ENCODE measurements at places on chromosomes 2 and 18. TPM values are rescaled to one million over a fixed set of nuclear protein-coding genes. Genes with fewer than 3 reads are reported as not detected.
A peak's percentile ranks its signal among the peaks of the same experiment; 100 is the strongest.

GRCh38 chr2:239457586-239458445, 57.0 kb upstream of the HDAC4 start:
- DNase-seq, result no peak

DNA sequence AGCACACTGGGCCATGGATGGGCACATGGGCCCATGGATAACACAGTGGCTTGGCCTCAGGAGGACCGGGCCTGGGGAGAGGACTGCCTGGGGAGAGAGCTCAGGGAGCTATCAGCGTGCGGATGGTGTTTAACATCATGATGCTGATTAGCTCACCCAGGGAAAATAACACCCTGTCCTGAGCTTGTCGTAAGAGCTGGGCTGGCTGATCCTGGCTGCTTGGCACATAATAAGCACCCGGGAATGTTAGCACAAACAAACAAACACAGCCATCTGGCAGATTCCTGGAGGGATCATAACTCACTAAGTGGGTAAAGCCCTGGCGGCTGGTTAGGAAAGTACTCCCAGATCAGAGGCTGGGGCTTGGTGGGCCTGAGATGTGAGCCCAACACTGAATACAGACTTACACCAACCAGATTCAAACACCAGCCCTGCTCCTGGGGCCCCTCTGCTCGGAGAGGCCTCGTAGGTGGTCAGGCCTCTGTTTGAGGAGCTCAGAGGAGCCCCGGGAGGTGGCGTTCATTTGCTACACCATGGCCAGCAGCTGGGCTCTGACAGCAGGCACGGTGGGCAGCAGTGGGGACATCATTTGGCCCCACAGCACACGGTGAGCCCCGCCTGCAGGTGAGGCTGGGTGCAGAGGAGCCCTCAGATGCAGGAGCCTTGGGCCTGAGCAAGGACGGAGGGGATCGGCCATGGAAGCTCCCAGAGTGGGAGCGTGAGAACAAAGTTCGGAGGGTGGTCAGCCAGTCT, 193.4 kb upstream of the HDAC4 start:
- peak; percentile 30 for DNase-seq

ERFE gene
- total RNA-seq, result not detected

GRCh38 chr2:101038455-101039255, 36.6 kb downstream of the RPL31 start:
- DNase-seq, result no peak

GRCh38 chr2:28318462-28319117, 74.1 kb upstream of the FOSL2 start:
- no peak for DNase-seq

FN1 gene
- 1,248 TPM for total RNA-seq

GRCh38 chr2:190562121-190562520, 27.6 kb upstream of the NEMP2 start:
- no peak for DNase-seq

- no peak for DNase-seq
Observed at GRCh38 chr2:169119123-169119760, 49.9 kb downstream of the DHRS9 start.

DNA sequence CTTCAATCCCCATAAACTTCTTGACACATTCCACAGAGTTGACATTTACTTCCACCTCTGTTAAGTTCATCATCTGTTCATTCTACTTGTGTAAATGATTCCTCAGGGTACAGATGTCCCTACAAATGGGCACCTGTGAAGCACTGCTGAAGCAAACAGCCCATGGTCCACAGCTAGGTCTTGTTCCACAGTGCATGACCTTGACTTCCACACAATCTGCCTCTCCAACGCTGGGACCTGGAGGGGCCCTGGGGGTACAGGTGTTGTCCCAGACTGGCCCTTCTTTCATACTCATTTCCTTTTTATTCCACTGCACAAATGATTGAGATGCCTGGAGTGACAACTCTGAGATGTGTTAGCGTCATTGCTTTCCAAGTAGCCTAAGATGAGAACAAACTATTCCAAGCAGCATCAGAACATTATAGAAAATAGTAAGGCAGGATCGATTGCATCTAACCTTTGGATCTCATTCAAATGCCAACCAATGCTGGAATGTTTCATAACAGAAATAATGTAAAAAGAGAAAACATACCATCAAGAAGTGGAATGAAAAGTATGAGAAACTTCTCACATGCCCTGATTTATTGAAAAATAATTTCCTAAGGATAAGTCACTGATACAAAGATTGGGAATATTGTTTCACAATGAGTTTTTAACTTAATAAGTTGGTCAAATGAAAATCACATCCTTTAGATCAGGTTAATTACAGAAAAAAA, 31.2 kb downstream of the PIEZO2 start:
- DNase-seq, result no peak

PRKAG3 gene
- total RNA-seq, result not detected

DNA sequence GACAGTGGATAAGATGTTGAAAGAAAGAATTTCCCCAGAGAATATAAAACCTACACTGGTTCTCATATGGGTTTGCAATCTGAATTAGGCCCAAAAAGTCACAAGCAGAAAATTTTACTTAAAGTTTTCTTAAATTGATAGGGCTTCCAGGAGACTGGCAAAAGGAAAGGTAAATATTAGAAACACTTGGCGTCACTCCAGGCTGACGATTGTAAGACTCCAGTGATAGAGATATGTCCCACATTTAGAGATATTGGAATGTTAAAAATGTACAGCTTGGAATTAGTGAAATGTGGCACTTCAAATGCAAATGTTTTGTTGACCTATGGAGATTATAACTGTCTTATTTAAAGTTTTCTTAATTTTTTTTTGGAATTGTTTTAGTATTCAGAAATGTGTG, 14.0 kb downstream of the YIPF4 start:
- no peak for DNase-seq

GRCh38 chr2:88227446-88227845, 57.3 kb downstream of the THNSL2 start:
- no peak for DNase-seq

DNA sequence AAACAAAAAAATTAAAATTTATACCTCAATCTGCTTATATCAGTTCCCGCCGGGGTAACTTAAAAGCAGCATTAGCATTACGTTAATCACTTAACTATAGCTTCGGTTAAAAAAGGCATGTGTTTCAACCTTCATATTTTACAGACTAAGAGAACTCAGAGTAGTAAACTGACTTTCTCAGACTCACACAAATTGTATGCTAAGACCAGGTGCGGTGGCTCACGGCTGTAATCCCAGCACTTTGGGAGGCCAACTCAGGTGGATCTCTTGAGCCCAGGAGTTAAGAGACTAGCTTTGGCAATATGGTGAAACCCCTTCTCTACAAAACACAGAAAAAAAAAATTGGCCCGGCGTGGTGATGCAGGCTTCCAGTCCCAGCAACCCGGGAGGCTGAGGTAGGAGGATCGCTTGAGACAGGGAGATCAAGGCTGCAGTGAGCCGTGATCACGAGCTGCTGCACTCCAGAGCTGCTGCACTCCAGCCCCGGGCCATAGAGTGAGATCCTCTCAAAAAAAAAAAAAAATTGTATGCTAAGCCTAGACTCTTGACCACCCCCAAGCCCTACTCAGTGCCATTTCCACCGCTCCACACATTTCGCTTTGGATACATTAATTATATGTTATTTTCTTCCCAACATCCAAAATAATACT, 2.4 kb downstream of the HNRNPLL start:
- DNase-seq, result no peak

- no peak for DNase-seq
Observed at GRCh38 chr2:96962567-96963203, 23.7 kb downstream of the FAM178B start.

GRCh38 chr2:229633556-229633955, 80.8 kb downstream of the DNER start:
- no peak for DNase-seq

GRCh38 chr18:58067601-58068000, 23.6 kb downstream of the NEDD4L start:
- DNase-seq, result no peak

DNA sequence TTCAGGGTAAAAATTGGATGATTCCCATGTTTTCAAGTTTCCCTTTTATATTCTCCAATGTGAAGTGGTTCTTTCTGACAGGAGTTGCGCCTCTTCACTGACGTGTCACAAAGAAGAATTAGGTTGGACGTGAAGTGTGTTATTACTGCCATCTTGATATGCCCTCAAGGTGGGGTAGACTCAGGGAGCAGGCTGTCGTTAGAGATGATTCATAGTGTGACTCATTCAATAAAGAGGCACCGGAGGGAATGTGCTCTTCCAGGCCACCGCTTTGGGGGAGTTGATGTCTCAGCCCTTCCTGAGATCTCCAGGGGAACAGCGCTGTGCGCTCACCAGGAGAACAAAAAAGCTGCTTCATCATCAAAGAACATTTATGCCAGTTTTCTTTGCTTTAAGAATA, 3.6 kb upstream of the DGKD start:
- no peak for DNase-seq

GRCh38 chr2:158457826-158458616, 1.3 kb downstream of the PKP4 start:
- DNase-seq, result peak; percentile 89

VIL1 gene
- total RNA-seq, result 0.41 TPM

GRCh38 chr18:21439431-21439846, 161.1 kb downstream of the ESCO1 start:
- no peak for DNase-seq

- DNase-seq, result no peak
Observed at GRCh38 chr2:195318440-195319111, 338.4 kb upstream of the SLC39A10 start.

DNA sequence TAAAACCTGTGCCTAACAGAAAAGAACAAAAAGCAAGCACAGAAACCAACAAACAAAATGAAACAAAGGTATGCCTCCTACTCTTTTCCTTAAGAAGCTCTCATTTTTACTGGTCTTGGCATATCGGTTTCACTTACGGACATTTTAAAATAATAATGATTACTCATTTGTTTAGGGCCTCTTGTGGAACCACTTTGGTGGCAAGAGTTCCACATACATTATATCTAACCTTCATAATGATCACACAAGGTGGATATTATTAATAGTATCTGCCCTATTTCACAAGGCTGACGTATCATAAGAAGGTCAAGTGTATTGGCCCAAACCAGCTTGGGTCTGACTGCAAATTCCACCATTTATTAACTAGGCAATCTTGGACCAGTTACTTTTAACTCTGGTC, 304.7 kb downstream of the TCF4 start:
- DNase-seq, result no peak

SULT1C3 gene
- not detected for total RNA-seq

DNA sequence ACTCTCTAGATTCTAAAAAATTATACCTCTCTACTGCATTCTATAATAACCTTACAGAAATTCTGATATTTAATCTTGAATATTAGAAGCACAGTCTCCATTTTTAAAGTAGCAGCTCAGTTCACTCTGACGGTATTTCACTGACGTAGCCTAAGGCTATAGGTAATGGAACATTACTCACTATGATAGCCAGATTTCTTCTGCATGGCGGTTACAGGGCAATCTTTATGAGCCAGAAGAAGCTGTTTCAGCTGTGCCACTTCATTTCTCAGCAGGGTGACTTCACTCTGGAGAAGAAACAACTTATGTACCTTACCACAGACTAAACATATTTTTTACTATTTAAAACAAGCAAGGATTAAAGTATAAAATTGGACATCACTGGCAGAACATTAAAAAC, 75.3 kb upstream of the CHN1 start:
- DNase-seq, result no peak

DNA sequence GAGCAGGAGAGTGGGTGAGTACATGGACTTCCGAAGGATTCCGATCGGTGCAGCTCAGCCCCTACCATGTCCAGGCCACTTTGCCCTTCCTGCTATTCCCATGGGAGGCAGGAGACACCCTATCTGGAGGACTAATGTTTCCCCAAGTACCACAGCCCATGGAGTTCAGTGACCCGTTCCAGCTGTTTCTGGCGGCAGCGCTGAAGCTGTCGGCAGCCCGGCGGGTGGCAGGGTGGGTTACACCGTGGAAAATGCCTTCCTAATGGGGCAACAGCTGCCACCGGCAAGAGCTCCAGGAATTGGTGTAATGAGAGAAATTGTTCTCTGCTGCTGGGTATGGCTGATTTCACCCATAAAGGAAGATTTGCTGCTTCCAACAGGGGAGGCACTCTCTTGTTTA, 98.3 kb downstream of the MYCN start:
- DNase-seq, result no peak

SETBP1 gene
- total RNA-seq, result 25.8 TPM

IL36B gene
- total RNA-seq, result not detected

GRCh38 chr2:126882736-126883665, 15.7 kb upstream of the TEX51 start:
- no peak for DNase-seq

DNA sequence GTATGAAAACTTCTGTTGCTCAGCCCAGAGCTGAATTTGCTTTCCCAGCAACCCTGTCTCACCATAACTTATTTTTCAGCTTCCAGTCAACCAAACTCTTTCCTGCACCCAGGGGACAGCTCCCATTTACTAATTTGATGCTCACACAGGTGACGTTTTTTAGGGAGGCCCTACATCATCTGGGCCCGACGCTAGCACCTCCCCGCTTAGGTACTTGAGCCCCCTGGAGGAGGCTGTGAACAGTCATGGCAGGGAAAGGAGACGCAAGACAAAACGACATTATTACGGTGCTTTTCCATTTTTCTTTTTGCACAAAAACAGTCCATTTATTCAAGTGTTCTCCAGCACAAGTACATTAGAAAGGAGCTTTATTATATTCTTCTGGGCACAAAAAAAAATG, 59.2 kb upstream of the POMC start:
- no peak for DNase-seq

GRCh38 chr2:19416784-19417684, 58.6 kb upstream of the OSR1 start:
- no peak for DNase-seq

GRCh38 chr2:133390156-133390555, 178.1 kb downstream of the NCKAP5 start:
- no peak for DNase-seq

DNA sequence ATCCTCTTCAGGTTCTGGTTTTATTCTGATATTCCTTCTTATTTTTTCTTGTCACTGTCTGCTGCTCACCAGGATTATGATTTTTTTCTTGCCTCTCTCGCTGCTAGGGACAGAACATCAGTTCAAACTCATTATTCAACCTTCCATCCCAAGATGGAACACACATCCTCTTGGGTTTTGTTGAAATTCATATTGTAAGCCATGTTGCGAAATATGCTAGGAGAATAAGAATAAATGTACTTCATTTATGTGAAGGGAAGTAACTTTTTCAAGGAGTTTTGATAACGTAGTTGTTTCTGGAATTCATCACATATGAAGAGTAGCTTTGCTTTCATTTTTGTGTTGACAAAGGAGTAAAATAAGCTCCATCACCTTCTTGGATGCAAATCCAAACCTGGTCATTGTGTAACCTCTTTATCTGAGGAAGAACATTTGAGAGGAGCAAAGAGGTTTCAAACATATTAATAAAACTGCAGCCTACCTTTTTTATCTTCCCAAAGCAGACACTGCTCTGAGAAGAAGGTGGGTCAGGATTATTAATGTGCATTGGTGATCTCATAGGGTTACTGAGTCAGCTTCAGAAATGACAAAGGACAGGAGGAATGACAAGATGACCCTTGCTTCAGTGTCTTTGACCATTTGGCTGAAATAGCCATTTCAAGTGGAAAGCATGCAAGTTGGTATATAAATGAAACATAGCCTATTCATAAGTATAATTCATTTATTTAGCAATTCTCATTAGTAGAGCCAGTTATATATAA, 280.0 kb downstream of the GULP1 start:
- DNase-seq, result no peak

- DNase-seq, result no peak
Observed at GRCh38 chr18:67402543-67402942, 114.0 kb downstream of the DSEL start.

HOXD12 gene
- not detected for total RNA-seq

GRCh38 chr2:53750041-53750768, 17.4 kb upstream of the CHAC2 start:
- no peak for DNase-seq

Measured in lower lobe of right lung (tissue), 2 donors.